Activated CD4-positive, alpha-beta memory T cell treated with anti-CD3 and anti-CD28 coated beads, Interleukin-2, amount 10 ng/mL, durations not matched to agents 7 days and 5 days (primary cell): ENCODE measurements at places on chromosomes 3 and 15.

GRCh38 chr3:151386056-151386455 is 1.5 kb upstream of the P2RY12 start:
- no peak for DNase-seq

DNA sequence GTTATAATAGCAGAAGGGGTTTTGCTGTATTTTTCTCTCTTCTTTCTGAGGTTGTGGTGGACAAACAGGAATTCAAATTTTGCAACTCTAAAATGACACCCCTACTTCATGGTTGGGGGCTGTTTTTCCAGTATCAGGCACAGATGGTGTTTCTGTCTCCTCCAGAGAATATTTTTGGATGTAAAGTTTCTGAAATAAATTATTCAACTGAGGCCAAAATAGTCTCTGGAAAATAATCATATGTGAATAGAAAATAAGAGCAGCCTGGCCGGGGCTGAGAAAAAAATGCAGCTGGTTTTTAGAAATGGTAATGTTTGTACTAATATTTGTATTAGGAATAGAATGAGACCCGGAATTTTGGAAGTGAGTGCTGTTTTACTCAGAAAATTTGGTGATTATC is 121.3 kb upstream of the ADAMTS9 start:
- DNase-seq: no peak

DNA sequence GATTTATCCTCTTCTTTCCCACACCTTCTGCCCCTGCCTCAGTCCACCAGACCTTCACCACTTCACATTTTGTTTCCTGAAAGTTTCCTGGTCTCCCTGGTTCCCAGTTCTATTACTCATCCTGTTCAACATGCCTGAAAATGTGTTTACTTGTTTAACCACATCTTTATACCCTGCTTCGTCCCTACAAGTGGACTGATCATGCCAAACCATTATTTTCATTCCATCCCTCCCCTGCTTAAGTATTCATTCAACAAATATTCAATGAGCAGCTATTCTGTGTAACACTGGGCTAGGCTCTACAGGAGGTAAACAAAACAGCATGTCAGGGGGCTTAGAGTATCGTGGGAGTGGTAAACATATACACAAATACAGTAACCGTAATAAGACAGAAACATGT is 5.5 kb downstream of the MYO5A start:
- no peak for DNase-seq

DNA sequence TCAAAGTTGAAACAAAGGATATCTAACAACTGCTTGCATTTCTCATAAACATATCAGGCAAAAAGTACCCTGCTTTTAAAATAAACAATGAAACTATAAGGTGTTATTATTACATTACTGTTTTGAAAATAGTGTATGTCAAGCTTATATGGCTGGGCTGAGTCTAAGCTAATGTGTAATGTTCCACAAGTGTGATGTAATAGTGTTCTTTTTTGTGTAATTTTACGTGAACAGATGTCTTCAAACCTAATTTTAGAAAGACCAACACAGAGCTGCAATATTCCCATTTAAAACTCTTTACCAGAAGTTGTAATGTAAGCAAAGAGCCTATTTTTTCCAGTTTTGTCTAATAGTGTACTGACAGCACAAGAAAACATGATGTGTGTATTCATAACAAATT is 34.0 kb downstream of the MINDY2 start:
- no peak for DNase-seq

DNA sequence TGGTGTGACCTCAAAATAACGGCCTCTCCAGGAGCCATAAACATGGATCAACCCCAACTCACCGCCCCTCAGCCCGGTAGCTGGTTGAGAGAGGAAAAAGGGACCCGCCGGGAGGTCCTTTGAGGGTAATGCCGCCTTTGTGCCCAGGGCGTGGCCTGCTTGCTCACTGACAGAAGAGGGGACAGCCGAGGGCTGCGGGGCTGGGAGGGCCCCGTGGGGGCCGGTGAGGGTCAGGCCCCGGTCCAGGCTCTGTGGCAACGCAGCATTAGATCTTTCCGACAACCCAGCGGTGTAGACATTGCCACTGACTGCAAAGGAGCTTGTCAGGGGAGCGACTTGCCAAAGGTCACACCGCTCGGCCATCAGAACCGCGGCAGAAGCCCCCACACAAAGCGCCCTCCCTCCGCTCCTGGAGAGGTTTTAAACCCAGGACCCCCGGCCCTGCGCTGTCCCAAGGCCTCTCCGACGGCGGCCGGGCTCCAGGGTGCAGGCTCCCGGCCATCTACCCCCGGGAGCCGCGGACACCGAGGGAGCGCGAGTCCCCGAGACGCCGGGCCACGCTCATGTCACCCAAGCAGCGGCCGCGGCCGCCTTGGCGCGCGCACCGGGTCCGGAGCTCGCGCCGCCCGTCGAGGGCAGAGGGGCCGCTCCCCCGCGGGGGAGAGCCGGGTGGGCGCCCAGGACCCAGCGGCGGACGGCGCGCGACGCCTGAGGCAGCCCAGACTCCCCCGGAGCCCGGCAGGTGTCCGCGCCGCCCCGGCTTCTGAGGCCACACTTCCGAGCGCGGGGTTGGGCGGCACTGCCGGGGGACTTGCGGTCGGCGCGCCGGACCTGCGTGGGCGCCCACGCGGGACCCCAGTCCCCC is 975 bp downstream of the PCSK6 start:
- DNase-seq: no peak

DNA sequence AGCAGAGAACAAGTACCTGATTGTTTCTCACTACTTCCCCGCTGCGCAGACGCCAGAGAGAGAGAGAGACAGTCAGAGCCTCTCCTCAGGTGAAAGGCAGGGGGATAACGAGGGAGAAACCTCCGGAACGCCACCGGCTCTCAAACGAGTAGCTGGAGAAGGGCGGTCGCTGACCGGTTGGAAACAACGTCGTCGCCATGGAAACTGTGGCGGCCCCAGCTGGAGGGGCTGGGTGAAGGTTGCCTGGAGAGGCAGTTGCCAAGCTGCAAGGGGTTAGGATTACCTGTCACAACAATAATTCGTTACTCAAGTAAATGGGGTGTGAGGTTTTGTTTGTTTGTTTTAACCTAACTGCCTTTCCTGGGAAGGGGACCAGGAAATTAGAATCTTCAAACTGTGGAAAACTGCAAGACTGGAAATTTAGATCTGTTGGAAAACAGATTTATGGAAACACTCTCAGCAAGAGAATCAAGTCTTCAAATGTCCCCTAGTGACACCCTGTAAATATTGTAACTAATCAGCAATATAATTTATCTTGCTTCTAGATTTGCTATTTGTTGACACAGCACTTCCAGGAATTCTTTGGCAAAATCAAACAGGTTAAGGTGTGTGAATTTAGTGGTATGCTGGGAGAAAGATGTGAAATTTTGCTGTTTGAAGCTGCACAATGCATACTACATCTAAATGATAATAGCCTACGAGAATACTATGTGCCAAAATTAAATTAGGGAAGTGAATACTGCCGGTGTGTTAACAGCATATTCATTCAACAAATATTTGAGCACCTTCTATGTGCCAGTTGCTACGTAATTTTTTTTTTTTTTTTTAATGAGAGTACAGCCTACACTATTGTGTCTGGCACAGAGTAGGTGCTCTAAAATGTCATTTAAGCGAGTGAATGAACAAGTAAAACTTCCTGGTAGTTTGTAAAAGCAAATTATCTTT is at the start of gene DNAH12:
DNAH12 (minus strand) TSS at position 164 of the 945 bp plus-strand sequence. CDS start 1,474 bp downstream, outside the sequence.
- no peak for DNase-seq
